ENCODE measurements at places on chromosomes 5 and 9.

GRCh38 chr5:168931638-168932345, 352.6 kb upstream of the PANK3 start:
- no peak for DNase-seq

DNA sequence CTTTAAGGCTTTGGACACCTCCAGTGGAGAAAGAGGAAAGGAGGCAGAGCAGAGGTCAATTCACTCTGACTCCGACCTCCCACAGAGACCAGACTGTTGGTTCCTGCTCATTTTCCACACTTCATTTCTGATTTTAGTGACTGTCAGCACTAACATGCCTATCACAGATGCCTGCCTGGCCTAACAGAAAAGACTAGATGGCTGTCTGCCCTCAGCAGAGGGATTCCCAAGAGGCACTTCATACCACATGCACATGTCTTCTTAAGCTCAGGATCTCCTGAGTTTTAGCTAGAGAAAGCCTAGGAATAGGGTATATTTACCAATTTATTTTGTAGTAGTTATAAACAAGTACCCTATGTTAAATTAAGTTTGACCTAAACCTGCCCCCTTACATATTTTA, 336.0 kb downstream of the ENC1 start:
- DNase-seq, result no peak

DNA sequence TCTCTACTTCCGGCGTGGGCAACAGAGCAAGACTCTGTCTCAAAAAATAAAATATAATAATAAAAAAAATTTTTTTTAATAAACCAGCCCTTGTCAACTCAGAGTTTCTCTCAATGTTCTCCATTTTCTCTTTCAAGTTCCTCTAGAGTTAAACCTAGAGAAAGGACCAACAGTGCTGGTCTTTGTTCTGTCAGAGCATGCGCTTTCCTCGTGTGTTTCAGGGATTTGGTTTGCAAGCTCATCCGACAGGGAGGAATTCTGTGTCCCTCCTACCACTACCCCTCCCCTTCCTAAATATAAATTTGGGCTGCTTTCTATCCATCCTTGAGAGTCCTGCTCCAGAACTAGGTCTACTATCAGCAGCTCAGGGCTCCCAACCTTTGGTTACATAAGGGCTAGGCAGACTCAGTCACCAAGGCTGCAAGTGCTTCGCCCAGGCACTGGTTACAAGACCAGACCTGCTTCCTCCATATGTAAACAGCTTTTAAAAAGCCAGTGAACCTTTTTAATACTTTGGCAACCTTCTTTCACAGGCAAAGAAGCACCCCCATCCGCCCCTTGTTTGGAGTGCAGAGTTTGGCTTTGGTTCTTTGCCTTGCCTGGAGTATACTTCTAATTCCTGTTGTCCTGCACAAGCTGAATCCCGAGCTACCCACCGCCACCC, 13.5 kb downstream of the SETX start:
- DNase-seq, result no peak

DNA sequence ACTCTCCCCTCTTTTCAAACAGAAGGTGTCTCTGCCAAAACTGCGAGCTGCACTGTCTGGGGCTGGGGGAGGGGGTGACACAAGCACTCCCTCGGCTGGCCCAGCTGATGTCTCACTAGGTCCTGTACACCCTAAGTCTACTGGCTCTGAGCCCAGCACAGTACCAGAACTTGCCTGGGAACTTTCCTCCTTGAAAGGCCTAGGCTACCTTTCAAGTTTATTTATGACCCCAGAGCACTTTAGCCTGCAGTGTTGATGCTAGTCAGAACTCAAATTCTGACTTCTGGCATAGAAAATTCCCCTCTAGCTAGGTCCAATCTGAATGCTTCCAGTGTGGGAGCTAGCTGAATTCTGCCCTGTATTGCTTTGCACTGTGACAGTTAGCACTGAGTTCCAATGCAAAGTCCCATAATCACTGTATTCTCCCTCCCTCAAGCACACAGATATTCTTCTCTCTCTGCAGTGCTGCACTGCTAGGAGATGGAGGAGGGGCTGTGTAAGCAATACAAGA, 10.5 kb downstream of the LURAP1L start:
- no peak for DNase-seq

DNA sequence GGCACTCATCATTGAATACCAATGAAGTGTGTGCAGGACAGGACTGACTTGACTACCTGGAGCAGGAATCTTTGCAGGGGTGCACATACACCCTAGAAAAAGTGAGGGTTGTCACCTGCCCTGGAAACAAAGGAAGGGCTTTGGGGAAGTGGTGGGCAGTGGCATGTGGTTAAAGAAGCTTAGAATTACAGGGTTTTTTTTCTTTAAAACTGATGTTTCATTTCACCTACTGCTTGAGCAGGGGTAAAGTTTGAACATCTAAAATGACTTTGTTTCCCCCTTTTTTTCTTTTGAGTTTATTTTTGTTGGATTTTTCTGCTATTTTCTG, 2.0 kb upstream of the KDM3B start:
- no peak for DNase-seq

DNA sequence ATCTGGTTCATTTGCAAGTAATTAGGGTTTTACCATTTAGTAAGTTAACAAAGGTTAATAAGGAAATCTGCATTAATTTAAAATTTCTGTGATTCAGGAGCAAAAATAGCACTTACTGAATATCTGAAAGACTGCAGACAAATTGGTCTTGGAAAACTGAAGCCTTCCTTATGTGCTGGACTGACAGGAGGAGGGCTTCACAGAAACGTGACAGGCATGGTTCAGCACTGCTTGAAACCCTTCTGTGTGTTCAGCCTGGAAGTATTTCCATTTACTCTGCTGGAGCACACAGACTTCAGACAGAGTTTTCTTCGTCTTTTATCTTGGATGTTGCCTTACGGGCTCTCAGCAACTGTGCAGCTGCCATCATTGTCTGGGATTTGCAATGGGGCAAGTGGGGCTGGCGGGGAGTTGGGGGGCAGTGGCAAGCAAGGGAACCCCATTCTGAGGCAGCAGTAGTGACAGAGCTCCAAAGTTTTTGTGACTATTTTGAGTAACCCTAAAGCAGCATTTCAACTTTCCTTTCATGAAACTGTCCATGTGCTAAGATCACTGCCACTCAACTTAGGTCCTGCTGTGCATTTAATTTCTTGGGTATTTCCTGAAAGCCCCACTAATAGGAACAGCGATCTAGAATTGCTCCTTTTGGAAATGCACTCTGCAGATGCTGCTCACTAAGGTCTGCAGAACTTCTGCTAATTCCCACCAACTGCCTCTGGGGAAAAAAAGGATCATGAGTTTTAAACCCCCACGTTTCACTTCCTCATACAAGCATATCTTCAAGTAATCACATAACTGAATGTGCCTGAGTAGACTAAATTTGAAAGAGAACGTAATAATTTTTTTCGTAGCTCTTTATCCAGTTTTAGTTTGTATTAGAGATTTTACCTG, 56.6 kb downstream of the KCNN2 start:
- DNase-seq, result no peak

GRCh38 chr5:98004463-98004862, 769.0 kb upstream of the RGMB start:
- DNase-seq, result no peak

DNA sequence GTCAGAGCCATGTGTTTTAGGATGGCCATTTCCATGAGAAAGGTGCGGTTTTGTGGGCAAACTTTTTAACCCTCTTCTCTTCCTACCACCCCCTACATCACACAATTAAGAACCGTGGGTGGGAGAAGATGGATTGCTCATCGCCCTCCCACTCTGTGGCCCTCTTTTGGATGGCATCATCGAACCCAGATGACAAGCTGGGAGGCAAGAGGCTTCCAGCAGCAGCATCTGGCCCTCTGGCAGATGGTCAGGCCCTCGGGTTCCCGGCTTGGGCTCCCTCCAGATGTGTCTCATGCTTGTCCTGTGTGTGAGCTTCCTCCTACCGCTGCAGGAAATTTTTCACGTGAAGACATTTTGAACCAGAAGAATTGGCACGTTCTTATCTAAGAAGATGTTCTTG, 199.9 kb downstream of the EBF1 start:
- no peak for DNase-seq

- DNase-seq, result no peak
Measured at GRCh38 chr5:151107084-151107483, 26.2 kb upstream of the TNIP1 start.

DNA sequence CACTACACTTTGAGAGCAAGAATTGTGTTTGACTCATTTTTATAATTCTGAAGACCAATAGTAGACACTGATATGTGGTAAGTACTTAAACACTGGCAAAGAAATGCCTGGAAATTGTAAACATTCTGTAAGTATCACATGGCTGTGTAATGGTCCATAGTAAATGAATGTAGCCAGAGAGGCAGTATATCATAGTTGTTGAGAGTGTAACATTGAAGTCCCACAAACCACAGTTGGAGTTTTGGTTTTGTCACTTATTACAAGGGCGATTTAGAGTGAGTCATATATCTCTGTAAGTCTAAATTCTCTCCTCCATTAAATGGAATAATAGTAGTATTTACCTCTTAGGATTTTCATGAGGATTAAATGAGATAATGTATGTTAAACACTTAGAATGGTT, 181.1 kb upstream of the MEF2C start:
- no peak for DNase-seq

- DNase-seq, result no peak
Measured at GRCh38 chr5:72291601-72292000, 28.4 kb downstream of the MRPS27 start.

DNA sequence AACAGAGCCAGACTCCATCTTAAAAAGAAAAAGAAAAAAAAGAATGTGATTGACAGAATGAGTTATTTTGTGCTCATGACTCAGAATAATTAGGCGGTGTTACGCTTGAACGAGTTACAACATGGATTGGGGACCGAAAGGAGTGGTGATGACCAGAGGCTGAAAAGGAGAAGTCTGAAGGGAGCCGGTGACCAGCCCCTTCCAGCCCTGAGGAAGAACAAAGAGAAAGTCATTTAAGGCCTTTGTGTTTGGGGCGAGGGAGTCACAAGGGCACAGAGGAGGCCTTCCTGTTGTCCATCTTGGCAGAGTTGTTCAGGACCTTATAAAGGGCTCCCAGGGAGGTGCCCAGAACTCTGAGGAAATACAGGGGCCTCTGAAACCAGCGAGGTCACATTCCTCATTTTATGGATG, 131.6 kb downstream of the GOLPH3 start:
- no peak for DNase-seq

DNA sequence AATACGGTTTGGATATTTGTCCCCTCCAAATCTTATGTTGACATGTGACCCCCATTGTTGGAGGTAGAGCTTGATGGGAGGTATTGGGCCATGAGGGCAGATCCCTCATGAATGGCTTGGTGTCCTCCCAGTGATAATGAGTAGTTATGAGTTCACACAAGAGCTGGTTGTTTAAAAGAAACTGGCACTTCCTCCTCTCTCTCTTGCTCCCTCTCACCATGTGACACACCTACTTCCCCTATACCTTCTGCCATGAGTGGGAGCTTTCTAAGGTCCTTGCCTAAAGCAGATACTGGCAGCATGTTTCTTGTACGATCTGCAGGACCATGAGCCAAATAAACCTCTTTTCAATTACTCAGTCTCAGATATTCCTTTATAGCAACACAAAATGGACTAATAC, 132.0 kb downstream of the PIK3R1 start:
- no peak for DNase-seq

DNA sequence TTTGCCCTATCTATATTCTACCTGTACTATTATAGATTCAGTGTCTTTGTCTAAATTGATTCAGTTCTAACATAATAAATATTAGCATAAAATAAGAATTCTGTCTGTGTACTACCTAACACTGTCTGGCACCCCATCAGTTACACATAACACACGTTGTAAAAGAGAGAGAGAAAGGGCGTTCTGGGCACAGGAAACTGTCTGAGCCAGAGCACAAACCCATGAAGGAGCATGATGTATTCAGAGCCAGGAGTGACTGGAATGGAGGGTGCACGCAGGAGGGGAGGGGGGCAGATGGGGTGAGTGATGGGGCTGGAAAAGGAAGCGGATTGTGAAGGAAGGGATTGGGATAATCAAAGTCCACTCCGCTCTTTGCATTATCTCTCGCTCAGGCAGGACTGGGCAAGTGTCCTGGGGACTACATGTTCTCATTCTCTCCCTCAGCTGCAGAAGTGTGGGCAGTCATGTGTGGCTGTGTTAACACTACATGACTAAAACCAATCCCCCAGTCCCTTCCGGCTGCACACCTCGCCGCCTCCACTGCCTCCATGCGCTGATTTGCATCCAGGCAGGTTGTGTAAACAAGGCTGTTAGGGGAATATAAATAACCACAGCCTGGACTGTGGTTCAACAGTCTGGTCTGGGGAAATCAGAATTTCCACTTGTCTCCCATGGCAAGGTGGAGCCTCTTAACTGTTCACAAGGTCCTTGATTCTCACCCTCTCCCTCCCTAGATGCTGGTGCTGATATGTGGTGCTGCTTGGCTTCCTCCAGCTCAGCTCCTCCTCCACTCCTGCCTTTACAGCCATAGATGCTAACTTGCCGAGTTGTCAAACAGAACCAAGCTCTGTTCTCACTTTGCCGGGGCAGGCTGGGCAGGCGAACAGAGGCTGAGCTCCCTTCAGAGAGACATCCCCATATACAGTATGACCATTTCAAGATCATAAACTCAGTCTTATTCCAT, 367.5 kb upstream of the BRINP1 start:
- DNase-seq, result no peak

- no peak for DNase-seq
Measured at GRCh38 chr9:132984202-132985070, 5.9 kb downstream of the GFI1B start.

GRCh38 chr9:125375820-125376219, 114.2 kb downstream of the GAPVD1 start:
- DNase-seq, result no peak

DNA sequence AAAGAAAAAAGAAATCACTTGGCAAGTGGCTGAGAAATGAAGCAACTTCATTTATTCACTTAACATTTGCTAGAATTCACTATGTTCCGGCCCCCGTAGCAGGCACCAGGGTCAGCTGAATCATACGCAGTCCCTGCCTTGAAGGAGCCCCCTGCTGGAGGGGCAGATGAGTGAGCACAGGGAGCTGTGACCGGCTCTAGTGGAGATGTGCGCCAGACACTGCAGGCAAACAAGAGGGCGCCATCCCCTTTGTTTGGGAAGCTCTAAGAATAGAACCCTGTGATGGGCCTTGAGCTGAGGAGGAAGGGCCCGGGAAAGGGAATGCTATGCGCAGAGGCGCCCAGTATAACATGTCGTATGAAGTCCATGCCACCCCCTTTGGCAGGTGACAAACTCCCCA, 20.2 kb upstream of the RPL26L1 start:
- DNase-seq, result no peak

- DNase-seq, result no peak
Measured at GRCh38 chr5:38105231-38105570, 153.2 kb upstream of the EGFLAM start.

DNA sequence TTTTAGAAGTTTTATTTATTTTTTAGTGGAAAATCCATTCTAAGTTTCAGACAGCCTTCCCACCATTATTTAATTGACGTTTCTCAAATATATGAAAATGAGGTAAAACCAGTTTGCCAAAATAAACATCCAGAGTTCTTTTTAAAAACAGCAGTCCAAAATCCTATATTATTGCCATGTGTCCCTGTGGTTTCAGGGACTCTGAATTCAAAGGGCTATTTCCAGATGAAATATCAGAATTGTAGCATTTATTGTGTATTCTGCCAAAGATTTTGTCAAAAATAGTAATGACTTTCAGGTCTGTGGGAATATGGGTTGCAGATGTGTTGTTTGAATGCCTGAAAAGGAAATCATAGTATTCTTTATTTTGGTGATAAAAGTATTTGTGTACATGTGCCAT, 41.6 kb downstream of the XRCC4 start:
- no peak for DNase-seq

Data from activated CD8-positive, alpha-beta memory T cell treated with anti-CD3 and anti-CD28 coated beads, Interleukin-2, amount 50 U/mL, for 48 hours (primary cell).